ENCODE measurements at places on chromosomes 4 and X.

GRCh38 chr4:3262208-3263052, 13.5 kb downstream of the MSANTD1 start:
- no peak for DNase-seq

GRCh38 chr4:52903273-52903672, 41.2 kb downstream of the RASL11B start:
- DNase-seq: no peak

GRCh38 chr4:81921751-81922159, 450.0 kb upstream of the RASGEF1B start:
- DNase-seq: no peak

DNA sequence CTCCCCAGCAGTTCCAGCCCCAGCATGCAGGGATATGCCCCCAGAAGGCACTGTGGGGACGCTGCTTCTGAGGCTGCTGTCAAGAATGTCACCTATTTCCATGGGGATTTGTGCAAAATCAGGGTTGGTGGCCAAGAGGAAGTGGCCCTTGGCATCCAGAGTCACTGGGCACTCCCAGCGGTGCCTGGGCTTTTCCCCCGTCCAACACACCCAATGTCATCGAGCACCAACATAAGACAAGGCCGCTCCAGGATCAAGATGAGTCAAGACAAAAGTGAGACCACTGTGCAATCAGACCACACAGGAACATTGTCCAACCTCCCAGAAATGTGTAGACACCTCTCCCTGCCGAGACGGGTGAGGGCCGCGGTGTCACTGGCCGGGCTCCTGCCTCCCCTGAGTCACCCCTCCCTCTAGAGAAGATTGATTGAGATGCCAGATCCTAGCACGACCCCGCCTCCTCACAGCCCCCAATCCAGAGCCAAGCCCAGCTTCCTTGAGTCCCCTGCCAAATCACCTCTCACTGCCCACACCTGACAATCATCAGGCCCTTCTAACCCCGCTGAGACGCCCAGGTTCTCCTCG, 194.3 kb downstream of the AFAP1 start:
- no peak for DNase-seq

Measured in Ammon's horn (tissue), 1 donor.